Occipital lobe (tissue), 3 donors: ENCODE measurements at places on chromosomes 7 and 10.

- DNase-seq: no peak
Observed at GRCh38 chr10:126777714-126778113, 107.2 kb upstream of the C10orf90 start.

GRCh38 chr10:75408911-75409885 lies 7.6 kb upstream of the ZNF503 start:
- DNase-seq: no peak

DNA sequence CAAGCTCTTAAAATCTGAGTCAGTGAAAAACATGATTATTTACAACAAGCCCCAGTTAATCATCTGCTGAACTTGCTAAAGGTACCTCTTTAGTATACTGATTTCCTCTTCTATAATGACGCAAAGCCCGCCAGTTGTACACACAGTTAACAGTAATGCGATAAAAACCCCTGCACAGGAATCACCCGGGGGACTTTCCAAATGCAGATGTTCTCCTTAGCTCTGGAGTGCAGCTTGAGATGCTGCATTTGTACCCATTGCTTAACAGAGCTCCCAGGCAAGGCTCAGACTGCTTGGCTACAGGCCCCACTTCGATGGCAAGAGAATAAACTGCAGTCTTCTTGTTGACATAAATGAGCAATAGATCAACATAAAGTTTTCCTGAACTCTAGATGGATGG lies 279.6 kb upstream of the HGF start:
- no peak for DNase-seq

GRCh38 chr10:31129271-31129670 lies 97.6 kb upstream of the ZNF438 start:
- DNase-seq: peak; percentile 36

GRCh38 chr7:22138106-22138505 lies 192.4 kb upstream of the CDCA7L start:
- DNase-seq: no peak

- no peak for DNase-seq
Observed at GRCh38 chr10:132631338-132631735, 93.8 kb downstream of the INPP5A start.

DNA sequence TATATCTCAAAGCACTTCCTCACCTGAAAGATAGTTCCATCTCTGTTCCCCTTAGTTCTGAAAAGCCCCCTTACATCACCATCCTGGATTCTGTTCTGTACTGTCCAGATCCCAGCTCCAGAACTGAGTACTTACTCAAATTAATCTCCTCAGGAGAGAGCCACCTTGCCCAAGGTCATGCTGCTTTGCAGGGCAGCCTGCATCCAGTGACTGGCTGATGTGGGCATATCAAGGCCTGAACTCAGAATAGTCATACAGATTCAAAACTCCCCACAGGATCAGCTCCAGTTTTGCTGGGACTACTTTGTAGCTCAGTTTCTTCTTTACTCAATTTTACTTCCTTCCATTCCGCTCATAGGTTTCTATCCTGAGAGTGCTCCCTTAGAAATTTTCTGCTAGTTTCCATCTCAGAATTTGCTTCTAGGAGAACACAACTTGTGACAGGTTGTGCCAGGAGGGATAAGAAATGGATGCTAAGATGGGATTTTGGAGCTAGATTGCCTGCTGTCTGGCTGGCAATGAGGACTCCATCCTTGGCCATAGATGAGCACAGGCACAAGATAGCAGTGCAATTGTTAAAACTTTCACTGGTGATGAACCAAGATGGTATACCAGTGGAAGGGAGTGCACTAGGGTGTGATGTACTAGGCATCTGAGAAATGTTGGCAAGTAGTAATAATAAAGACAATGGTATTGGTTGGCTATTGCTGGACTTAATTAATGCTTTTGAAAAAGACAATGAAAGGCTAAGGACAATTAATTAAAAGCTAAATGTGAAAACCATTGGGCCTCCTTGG lies 17.3 kb downstream of the SRGN start:
- DNase-seq: no peak

DNA sequence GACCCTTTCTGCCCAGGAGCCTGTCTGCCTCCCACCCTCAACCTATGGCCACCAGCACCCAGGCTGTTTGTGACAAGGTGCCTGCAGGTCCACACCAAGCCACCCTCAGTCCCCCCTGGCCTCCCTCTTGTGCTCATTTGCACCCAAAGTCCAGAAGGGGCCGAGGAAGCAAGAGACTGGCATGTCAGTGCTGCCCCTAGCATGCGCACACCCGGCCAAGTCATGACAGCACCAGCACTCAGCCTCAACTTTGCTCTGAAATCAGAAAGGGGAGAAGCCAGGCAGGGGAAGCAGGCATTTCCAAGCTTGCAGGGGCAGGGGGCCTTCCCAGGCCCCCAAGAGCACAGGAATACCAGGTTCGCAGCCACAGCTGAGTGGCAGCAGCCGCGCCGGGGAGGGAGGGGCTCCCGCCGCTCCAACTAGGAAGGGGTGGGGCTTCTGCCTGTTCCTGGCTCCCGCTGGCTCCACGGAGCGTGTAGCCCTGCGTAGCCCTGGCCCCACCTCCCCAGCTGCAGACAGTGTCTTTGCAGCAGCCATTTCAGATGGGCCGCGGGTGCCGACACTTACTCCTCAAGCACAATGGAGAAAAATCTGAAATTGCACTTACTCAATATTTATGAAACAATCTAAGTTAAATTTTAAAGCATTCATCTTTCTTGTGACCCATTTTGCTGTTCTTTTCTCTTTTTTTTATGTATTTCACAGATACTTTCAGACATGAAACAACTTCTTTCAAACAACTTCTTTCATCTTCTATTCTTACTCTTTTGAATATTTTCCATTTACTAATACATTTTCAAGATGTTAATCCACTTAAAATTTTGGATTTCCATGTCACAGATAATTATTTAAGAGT lies 54.9 kb upstream of the ABCB5 start:
- no peak for DNase-seq

DNA sequence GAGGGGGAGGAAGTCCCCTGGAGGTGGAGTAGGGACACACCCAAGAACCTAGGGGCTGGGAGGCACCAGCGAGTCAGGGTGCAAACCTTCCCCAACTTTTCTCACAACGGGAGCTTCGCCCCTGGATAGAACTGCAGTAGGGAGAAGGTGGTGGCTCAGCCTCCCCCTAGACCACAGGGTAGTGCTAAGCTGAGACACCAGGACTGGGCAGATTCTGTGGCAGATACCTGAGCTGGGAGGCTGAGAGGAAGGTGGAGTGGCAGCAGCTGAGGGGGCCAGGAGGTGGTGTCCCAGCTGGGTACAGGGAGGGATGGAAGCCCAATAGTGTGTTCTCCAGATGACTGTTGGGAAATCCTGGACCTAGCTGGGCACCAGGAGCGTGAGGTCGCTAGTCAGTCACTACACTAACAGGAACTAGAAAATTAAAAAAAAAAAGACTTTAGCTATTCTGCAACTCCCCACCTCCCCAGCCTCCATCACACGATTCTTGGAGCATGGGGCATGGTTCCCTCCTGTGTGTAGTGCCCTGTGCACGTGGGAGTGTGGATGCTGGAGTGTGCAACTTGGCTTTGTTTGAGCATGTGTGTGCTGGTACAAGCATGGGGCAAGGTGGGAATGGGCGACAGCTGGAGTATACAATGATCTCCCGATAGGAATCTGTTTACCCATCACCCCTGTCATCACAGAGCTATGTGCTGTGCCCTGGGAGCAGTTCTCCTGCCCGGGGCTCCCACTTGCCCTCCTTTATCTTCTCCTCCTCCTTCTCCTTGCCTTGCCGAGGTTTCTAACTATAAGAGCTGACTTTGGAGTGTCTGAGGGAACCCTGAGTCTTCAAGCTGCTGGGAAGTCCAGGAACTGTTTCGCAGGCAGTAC lies 8.8 kb upstream of the TRPV6 start:
- no peak for DNase-seq

DNA sequence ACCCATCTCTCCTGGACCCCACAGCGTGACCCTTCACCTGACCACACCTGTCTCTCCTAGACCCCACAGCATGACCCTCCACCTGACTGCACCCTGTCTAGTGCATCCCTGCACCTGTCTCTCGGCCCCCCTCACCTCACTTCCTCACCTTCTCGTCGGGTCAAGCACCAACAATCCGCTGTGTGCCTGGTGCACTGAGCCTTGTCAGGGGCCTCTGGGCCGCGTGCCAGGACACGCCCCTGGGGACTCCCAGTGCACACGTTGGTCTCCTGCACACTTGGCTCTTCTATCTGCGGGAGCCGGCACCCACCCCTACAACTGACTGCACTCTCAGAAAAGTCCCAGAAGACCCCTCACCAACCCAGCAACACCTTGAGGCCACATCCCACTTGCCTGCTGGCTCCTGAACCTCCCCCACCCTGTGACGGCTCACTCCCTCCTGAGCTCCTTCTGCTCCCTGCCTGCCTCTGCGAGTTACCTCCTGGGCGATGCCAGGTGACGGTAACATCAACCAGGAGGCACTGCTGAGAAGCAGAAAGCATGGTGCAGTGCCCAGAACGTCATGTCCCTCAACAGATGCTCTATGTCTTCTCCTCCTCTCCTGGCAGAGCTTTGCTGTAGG lies 147.6 kb downstream of the DIP2C start:
- DNase-seq: no peak

GRCh38 chr10:104274762-104275721 lies 6.1 kb downstream of the GSTO2 start:
- peak; percentile 71 for DNase-seq

- DNase-seq: peak; percentile 71
Observed at GRCh38 chr10:48598243-48598935, 6.5 kb downstream of the ARHGAP22 start.

DNA sequence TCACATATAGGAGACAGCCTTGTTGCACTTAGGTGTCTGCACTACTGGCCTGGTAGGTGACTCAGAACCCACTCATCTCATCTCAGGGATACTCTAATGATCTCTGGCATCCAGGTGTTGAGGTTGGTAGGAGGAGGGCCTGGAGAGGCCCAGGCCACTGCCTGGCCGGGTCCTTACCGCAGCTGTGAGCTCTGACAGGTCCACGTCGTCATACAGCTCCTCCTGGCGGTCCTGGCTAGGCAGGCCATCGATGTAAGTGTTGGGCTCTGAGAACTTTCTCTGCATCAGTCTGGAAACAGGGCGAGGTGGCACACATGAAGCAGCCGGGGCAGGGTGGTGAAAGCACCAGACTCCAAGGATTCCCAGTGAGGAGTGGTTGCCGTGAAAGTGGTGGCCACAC lies 62.1 kb downstream of the VWA2 start:
- no peak for DNase-seq

- DNase-seq: peak; percentile 44
Observed at GRCh38 chr7:14836571-14837189, 65.9 kb downstream of the DGKB start.

GRCh38 chr7:450741-451140 lies 68.9 kb downstream of the PDGFA start:
- DNase-seq: no peak
